Stimulated activated CD4-positive, alpha-beta T cell treated with anti-CD3 and anti-CD28 coated beads, Interleukin-1b, Interleukin-23, amount 100 ng/mL, for 1 hour (primary cell): ENCODE measurements at places on chromosomes 11 and 22.

DNA sequence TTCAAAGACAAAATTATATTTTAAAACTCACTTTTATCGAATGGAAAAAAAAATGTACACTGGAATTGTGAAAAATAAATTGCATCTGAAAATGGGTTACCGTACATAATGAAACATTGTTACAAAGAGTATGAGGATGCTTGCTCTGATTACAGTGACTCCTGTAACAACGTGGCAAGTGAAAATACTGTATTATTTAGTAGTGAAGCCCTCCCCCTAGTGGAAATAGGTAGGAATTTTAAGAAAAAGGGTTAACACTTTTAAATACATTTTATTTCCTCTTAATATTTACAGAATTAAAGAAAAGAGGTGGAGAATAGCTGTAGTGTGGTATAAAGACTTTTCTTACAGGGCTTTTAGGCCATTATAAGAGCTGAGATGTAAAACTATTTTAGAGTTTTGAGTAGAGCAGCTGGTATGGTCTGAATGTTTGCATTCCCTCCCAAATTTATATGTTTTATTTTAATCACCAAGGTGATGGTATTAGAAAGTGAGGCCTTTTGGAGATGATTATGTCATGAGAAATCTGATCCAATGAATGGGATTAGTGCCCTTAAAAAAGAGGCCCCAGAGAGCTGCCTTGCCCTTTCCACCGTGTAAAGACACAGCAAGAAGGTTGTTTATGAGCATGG, 25.2 kb downstream of the FAM76B start:
- DNase-seq: no peak

- no peak for DNase-seq
Measured at GRCh38 chr11:45332276-45332934, 46.3 kb upstream of the SYT13 start.

DNA sequence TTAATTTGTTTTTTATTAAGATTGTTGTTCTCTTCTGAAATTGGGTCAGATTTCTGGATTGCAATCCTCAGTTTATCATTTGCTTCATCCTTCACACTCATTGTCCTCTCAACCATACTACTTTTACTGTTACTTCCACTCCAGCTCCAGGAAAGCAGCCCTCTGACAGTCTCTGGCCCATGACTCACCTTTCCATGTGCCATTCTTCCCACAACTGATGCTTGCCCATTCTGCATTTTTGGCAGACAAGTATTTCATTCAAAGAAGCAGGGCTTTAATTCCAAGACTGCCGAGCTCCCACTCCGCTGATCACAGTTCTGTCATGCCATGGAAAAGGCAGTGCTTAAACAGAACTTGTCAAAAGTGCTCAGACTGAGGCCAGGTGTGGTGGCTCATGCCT, 139.2 kb downstream of the WNT11 start:
- DNase-seq: no peak

GRCh38 chr11:131389582-131389981, 19.2 kb downstream of the NTM start:
- DNase-seq: no peak

- DNase-seq: no peak
Measured at GRCh38 chr11:77371646-77372045, 70.2 kb upstream of the GDPD4 start.

DNA sequence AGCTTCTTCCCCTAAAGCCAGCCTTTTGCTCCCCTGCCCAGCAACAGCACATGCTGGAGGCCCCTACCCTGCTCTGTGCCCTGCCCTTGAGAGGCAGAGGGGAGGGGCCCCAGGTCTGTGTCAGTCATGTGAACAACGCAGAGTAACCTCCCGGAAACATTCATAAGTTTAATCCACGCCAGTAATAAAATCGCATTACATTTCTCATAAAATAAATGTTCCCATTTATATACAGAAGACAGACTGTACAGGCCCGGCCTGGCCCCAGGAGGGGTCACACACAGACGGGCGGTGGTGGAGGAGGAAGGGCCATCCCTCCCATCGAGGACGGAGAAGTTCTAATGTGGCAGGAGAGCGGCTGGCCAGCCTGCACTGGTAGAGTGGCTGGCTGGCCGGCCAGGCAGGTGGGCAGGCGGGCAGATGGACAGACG, 39.5 kb downstream of the LMO1 start:
- DNase-seq: no peak

DNA sequence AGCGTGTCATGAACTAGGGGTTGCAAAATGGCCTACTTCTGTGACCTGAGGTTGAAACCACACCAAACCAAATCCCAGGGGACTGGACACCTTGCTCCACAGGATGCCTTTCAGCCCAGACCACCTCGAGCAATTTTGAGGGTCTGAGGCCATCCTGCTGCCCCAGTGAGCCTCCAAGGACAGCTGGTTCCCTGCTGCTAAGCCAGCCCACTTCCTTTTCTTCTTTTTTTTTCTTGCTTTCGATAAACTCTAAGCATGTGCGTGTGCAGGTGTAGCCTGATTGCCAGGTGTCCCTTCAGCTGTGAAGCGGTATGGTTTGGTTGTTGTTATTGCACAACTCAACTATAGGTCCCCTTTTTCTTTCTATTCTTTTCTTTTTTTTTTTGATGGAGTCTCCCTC, 2.7 kb downstream of the CRYBB1 start:
- DNase-seq: no peak

DNA sequence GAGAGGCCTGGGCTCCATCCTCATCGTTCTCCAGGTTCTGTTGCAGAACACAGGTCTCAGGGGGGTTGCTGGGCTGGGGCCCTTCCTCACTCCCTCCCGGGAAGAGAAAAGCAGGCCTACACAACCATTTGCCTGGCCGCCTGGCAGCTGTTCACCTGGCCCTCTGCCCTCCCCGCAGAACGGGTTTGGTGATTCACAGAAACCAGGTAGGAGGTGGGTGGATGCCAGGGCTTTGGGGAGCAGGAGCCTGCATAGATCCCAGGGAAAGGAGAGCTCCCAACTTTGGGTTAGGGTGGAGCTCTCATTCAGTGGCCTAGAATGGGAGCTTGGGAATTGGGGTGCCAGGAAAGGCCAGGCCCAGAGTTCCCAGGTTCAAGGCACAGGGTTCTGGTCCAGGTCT, 995 bp downstream of the TMEM134 start:
- no peak for DNase-seq

- DNase-seq: no peak
Measured at GRCh38 chr22:19890502-19891316, 36.0 kb upstream of the GNB1L start.

GRCh38 chr22:38219632-38220031, 17.8 kb downstream of the MAFF start:
- no peak for DNase-seq
